HepG2 (cell line): ENCODE measurements at places on chromosomes 2 and 18. TPM values are rescaled to one million over a fixed set of nuclear protein-coding genes. Genes with fewer than 3 reads are reported as not detected.

DNA sequence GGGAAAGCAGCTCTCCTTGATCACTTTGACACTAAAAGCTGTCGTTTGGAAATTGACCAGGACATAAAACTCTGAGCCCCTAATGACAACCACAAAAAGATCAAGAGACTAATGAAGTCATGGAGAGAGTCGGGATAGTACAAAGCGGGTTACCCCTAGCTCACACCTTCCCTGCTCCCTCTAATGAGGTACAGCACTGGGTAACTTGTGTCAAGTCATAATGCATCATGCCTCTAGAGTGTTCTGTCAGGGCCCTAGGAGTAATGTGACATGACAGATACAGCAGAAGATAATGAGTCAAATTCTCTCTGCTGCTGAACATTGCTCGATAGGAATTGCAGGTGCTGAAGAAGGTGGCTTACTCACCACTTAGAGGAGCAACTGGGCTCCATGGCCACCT, 130.7 kb downstream of the AQP4 start:
- DNase-seq, result no peak
- no peaks in the 10 kb centered on the region for H3K4me1 ChIP-seq
- no peaks in the 10 kb centered on the region for H3K36me3 ChIP-seq
- no peak overlapping the region for H3K27ac ChIP-seq

Gene CIDEA
- not detected in 2 replicates for total RNA-seq

Gene FAM228A
- total RNA-seq, result not detected in 2 replicates

- H3K36me3 ChIP-seq, result no peaks in the 10 kb centered on the region
- H3K27me3 ChIP-seq, result no peaks in the 10 kb centered on the region
- H3K4me1 ChIP-seq, result peaks cover 8% of the 10 kb centered on the region
- no peak overlapping the region for H3K4me3 ChIP-seq
These were observed 127.3 kb upstream of the CXCR4 start for GRCh38 chr2:136245211-136245610.

GRCh38 chr18:55124078-55124763, 165.0 kb upstream of the CCDC68 start:
- no peaks in the 10 kb centered on the region for H3K27me3 ChIP-seq
- no peak overlapping the region for H3K4me3 ChIP-seq
- H3K36me3 ChIP-seq, result no peaks in the 10 kb centered on the region
- no peak for DNase-seq
- H3K27ac ChIP-seq, result no peak overlapping the region

Gene IL37
- total RNA-seq, result not detected in 2 replicates

GRCh38 chr2:36615222-36615621, 17.3 kb upstream of the FEZ2 start:
- no peak for DNase-seq
- no peaks in the 10 kb centered on the region for H3K4me1 ChIP-seq
- no peaks in the 10 kb centered on the region for H3K27me3 ChIP-seq
- H3K36me3 ChIP-seq, result no peaks in the 10 kb centered on the region
- no peak overlapping the region for H3K4me3 ChIP-seq
- no peak overlapping the region for H3K27ac ChIP-seq

Gene RASGRP3
- not detected in 2 replicates for total RNA-seq
